Activated CD4-positive, alpha-beta T cell treated with anti-CD3 and anti-CD28 coated beads, Interleukin-2, amount 10 ng/mL, durations not matched to agents 24 days and 14 days (primary cell): ENCODE measurements at places on chromosomes 1 and 21. TPM values are rescaled to one million over a fixed set of nuclear protein-coding genes. Genes with fewer than 3 reads are reported as not detected.
A peak's percentile ranks its signal among the peaks of the same experiment; 100 is the strongest.

The SLAMF9 gene
- total RNA-seq: not detected in 2 replicates

The L1TD1 gene
- total RNA-seq: not detected in 2 replicates

The COL8A2 gene
- total RNA-seq: 0.12 TPM in 2 replicates

The PGLYRP3 gene
- not detected in 2 replicates for total RNA-seq

The OR2L2 gene
- 0.07 TPM in 2 replicates for total RNA-seq

GRCh38 chr1:1115136-1115785, 628 bp downstream of the C1orf159 start:
- DNase-seq: no peak

DNA sequence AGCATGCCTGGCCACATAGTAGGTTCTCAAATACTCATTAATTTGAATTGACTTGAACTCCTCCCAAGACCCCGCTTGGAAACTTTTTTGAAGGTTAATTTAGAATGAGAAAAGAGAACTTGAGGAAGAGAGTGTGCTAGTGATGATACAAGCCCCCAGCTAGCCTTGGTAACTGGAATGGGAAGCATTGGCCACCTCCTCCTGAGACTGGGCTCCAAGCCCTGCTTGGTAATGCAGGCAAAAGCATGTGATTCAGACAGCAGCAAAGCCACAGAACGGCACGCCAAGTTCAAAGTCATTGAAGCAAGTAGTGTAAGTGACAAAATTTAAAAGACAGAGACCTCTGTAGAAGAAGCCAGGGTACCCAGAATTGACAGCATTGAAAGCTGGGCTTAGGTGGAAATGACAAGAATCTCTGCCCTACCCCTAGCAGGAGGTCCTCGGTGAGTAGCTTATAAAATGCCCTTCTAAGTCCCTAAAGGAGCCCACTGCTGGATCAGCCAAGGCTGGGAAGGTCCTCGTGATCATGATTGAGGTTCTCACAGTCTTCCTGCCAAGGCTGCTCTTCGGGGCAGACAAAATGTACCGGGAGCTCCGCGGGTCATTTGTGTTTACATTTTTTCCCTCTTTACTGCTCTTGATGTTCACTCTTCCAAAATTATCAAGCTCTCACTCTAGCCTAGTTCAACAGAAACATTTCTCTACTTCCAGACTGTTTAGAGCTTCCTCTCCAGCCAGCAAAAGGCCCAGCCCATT, 99.4 kb downstream of the TSEN15 start:
- DNase-seq: no peak

DNA sequence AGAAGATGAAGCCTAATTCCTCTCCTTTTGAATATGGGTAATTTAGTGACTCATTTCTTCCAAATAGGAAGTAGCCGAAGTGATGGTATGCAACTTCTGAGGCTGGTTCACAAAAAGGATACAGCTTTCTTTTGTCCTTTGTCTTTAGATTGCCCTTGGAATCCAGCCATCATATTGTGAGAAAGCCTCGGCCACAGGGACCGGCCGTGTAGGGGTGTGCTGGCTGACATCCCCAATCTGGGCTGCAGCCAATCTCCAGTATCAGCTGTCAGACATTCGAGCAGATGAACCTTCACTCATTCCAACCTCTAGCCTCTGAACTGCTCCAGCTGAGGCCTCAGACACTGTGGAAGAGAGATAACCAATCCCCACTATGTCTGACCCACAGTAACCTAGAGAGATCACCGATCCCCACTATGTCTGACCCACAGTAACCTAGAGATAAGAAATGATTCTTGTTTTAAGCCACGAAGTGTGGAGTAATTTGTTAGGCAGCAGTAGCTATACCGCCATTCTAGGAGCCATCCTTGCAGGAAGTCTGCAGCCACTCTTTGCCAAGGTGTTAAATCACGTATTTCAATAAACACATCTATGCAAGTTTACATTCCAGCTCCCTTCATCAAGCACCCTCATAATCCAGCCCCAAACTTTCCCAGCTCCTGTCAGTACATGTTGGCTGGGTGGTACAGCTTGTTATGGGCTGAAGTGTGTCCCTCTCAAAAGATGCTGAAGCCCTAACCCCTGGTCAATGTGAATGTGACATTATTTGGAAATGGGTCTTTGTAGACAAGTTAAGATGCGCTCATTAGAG, 2.9 kb upstream of the DIP2A start:
- DNase-seq: no peak

- peak; percentile 28 for DNase-seq
These were observed 122.7 kb downstream of the FASLG start for GRCh38 chr1:172781513-172782140.

DNA sequence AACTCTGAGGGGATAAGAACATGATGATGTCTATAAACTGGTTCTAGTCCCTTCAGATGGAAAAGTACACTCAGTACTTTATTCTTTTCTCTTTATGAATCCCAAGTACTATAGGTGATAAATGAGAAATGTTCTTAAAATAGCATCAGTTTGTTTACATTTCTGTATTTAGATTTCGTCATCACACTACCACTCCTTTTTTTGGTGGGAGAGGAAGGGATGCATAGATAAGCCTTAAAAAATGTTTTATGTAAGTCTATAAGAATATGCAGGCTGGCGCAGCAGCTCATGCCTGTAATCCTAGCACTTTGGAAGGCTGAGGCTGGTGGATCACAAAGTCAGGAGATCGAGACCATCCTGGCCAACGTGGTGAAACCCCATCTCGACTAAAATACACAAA, 144.8 kb downstream of the USP25 start:
- DNase-seq: no peak

DNA sequence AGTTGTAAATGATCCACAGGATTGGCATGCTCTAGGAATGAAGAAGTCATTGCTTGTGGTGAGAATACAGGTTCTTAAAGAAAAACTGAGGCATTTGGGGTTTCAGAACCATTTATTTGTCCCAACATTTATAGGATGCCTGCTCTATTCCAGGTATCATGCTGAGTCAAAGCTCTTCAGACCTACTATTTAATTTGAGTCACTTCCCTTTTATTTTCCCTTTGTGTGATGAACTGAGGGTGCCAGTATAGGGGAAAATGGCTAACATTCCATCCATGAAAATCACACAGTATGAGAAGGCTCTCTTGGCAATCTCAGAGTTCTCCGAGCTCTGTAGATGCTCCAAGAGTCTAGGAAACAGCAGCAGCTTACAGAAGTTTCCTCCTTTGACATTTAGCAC, 110.4 kb downstream of the RNF220 start:
- DNase-seq: no peak

DNA sequence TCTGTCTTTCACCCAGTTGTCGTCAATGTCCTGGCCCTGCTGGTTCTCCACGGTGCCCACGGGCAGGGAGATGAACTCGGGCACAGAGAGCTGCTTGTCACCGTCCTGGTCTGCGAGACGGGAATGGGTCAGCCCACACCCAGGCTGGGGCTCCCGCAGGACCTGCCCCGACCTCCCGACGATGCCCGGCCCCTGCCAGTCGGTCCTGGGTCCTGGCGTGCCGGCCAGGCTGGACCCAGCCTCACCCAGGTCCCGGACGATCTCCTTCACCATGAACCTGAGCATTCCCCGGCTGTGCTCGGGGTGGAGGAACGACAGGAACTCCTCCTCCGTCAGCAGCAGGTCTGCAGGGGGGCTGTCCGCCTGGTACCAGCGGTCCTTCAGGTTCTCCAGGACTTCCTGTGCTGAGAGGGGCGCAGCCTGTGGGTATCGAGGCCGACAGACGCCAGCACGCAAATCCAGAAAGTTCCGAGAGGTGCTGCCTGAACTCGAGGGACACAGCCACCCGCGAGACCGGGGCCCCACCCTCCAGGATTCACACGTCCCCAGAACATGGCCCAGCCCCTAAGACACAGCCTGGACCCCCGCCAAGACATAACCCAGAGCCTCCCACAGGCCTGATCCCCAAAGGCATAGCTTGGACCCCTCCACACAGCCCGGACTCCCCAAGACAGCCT, 4.7 kb upstream of the TNFRSF4 start:
- no peak for DNase-seq

- DNase-seq: peak; percentile 85
These were observed 512 bp downstream of the PIAS3 start for GRCh38 chr1:145858238-145858900.
